Activated CD4-positive, alpha-beta T cell treated with anti-CD3 and anti-CD28 coated beads, Interleukin-2, Interleukin-4, amounts not matched to agents 100 ng/mL and 50 ng/mL, durations not matched to agents 16 hours and 8 hours (primary cell): ENCODE measurements at places on chromosomes 7 and 10.

- DNase-seq: no peak
These were observed 70.2 kb upstream of the ADAM12 start for GRCh38 chr10:126458466-126458865.

DNA sequence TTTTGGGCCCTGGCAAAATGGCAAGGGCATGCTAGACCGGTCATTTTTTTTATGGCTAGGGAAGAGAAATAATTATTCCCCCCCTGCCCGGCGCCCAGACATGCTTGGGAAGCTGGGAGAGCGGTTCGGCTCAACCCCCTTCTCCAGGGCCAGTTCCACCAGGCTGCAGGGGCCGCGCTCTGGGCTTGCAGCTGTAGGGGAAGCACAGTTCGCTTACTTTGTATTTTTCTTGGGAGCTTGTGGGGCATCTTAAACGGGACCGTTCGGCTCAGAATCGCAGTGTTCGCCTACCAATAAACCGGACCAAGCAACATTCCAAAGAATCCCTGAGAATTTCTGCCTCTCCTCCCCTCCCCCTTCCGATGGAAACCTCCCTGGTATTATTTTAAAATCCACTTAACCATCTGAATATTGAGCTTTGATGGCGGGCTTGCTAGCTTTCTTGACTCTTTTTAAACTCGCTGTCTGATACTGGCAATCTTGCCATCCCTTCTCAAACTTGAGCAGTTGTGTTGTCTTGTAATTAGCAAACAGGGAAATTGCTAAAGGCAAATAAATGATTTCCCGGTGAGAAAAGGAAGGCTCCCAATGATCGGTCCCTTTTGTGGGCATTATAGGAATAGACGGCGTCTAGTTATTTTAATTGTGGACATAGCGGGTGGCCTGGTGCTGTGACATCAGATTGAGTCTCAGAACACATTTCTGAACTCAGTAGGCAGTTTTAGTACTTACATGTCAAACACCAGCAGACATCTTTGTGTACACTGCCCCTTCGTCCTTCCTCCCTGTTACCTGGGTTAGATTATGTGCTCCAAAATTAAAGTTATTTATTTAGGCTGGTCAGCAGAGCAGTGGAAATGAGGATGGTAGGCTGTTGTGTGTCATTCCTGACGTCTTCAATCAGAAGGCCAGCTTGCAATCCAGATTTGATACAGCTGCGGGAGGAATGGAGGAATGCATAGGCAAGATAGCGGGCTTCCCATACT, 3.4 kb downstream of the TCF7L2 start:
- no peak for DNase-seq

GRCh38 chr10:72952642-72953158, 1.9 kb downstream of the PLA2G12B start:
- DNase-seq: no peak

GRCh38 chr7:30971440-30971839, 7.7 kb downstream of the GHRHR start:
- DNase-seq: no peak

DNA sequence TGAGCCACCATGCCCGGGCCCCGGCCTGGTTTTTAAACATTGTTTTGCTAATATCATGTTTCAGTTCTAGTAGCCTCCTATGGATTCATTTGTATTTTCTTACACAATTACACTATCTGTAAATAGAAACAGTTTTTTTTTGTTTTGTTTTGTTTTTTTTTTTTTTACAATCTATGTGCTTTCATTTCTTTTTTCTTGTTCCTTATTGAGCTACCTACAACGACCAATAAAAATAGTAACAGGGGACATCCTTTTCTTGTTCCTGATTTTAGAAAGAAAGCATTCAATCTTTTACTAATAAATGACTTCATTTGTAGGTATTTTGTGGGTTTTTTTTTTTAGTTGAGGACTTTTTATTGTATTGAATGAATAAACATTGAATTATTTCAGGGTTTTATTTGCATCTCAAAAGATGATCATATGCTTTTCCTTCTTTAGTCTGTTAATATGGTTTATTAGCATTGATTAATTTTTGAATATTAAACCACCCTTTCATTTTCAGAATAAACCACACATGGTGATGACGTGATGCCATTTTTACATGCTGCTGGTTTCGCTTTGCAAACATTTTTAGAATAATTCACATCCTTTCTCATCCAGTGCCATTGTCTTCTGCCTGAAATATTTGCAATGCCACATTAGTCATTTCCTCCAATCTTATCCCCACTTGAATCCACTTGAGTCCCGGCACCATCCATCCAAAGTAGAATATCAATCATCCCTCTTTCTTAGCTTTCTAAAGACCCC, 18.1 kb upstream of the AKR1E2 start:
- no peak for DNase-seq

DNA sequence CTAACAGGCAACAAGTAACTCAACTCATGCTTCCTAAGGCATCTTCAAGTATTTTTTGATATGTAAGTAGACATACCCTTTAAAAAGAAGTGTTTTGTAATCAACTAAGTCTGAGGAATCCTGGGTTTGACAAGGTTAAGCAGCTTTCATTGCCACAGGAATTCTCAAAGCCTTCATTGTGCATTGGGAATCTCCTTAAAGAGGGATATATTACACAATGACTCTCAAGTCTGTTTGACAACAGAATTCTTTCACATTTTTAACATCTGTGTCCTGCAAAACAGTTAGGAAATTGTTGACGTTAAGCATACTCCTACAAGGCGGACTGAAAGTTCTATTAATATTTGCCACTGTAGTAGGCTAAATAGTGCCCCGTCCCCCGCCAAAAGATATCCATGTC, 71.4 kb downstream of the SGMS1 start:
- no peak for DNase-seq

- DNase-seq: no peak
These were observed 18.3 kb upstream of the ZNF12 start for GRCh38 chr7:6725003-6725402.

DNA sequence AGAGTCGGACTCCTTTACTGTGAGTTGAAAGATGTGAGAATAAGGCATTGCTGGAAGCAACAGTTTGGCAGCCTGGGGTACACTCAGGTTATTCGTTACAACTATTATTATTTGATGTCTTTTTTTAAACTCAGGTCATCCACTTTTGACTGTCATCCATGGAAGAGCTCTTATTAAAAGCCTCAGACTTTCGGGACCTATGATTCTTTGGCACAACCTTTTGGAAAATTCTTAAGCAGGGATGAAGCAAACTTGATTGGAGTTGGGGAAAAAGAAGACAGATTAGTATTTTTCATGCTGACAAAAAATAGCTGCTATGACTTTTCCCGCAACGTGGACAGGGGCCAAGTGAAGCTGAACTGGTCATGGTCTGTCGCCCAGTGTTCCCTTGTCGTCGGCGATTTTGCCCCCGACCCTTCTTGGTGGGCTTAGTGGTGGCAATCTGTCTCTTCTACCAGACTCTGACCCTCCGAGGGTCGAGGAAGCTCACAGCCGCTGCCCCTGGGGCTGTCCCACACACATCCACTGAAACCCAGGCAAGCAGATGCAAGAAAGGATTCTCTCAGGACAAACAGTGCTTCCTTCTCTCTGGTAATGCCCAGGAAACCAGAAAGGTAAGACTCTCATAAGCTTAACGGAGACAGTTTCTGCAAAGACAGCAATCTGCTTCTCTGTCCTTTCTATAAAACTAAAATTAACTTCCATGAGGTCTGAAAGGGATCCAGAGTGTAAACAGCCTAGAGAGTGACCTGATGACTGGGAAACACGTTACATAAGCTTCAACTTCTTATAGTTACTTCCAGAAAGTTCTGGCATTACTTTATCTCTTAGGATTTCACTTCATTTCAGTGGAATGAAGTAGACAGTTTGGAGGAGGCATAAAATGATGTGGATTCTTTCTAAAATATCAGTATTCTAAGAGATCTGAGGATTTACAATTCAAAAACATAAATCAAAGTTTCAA, 1.0 kb downstream of the CPED1 start:
- no peak for DNase-seq

GRCh38 chr10:26879744-26880143, 19.0 kb upstream of the ABI1 start:
- DNase-seq: no peak

- no peak for DNase-seq
These were observed 173.6 kb upstream of the CACNA2D1 start for GRCh38 chr7:82617156-82617555.

DNA sequence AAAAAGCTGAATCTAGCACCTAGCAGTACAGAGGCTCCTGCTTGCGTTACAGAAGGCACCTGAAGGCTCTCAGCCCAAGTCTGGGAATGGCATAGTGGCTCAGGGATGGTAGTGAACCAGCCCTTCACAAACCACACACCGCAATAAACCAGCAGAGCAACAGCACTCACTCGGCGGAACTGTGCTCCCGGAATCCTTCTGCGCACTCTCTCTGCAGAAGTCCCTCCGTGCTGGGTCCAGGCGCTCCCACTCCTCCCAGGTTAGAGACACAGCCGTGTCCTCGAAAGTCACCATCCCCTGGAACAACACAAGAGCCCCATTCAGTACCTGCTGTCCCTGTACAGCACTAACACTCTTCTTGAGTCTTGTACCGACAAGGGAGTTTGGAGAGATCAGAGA, 1.5 kb downstream of the ZNF394 start:
- DNase-seq: no peak
